ENCODE measurements at places on chromosomes 5 and 9.

- DNase-seq = no peak
Measured at GRCh38 chr5:180067986-180068385, 3.6 kb downstream of the RNF130 start.

DNA sequence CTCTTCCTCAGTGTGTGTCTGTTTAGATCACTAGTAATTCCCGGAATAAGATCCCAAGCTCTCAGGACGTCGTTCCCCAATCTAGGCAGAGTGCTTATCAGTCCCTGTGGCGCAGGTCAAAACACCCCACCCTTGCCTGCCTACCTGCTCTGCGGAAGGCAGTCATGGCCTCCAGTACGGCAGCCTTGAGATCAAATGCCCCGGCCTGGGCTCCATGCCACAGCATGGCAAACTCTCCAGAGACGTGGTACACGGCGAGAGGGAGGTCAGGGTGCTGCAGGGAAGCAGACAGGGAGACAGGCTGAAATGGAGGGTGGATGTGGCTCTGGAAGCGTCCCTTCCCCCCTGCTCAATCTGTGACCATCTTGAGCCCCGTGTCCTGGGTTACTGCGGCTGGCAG lies 12.0 kb upstream of the HDHD3 start:
- DNase-seq = no peak

- no peak for DNase-seq
Measured at GRCh38 chr9:96033896-96034295, 158.4 kb downstream of the ERCC6L2 start.

- DNase-seq = no peak
Measured at GRCh38 chr9:91417602-91418214, 5.9 kb downstream of the NFIL3 start.

GRCh38 chr9:137694962-137695875 lies 76.4 kb downstream of the EHMT1 start:
- DNase-seq = no peak

DNA sequence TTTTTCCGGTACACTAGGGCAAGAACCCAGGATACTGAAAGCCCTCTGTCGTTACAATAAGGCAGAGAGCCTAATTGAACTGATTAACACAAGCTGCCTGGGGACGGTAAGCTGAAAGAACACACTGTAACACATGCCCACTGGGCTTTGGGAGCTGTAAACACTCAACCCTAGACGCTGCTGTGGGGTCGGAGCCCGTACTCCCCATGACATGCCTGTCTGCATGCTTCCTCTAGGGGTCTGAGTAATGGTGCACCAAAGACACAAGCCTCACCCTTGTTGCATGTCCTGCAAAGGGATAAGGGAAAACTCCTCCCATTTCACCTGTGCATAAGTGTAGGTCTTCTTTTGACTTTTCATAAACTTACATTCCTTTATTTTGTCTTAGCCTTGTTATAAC lies 194.0 kb downstream of the FBXL7 start:
- DNase-seq = no peak

DNA sequence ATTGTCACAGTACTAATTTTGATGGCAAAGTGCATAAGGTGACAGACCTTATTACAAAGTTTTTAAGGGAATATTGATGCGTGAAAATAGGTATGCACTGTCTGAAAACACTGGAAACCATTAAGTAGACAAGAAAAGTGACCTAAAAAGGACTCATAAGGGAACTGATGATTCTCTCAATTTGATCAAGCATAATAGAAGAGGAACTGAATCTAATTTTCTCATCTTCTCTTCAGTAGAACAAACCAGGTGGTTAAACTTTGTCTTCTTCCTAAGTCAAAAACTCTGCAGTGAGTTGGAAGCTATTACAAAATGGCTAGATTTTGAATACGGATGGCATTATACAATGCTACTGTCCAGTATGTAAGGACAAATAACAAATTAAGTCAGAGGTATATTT lies 53.4 kb downstream of the RNF145 start:
- DNase-seq = no peak

GRCh38 chr5:132770476-132771159 lies 6.4 kb downstream of the SEPTIN8 start:
- DNase-seq = no peak

- no peak for DNase-seq
Measured at GRCh38 chr9:38435521-38435920, 11.3 kb upstream of the IGFBPL1 start.

GRCh38 chr5:109410389-109411148 lies 795 bp upstream of the PJA2 start:
- peak; percentile 44 for DNase-seq

DNA sequence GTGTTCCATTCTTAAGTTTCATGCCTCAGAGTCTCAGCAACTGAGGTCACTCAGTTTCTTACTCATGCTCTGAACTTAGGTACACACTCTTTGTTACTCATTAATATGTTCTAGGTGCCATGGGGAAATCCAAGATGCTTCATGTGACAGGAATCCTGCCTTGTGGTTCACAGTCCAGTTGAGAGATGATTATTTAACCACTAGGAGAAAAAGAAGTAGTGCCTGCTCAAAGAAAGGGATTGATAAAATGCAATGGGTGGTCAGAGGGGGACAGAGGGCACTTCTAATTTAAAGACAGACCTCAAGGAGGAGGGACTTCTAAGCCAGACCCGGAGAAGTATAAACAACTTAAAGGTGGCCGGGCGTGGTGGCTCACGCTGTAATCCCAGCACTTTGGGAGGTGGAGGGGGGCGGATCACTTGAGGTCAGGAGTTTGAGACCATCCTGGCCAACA lies 69.0 kb downstream of the UGCG start:
- DNase-seq = peak; percentile 68

DNA sequence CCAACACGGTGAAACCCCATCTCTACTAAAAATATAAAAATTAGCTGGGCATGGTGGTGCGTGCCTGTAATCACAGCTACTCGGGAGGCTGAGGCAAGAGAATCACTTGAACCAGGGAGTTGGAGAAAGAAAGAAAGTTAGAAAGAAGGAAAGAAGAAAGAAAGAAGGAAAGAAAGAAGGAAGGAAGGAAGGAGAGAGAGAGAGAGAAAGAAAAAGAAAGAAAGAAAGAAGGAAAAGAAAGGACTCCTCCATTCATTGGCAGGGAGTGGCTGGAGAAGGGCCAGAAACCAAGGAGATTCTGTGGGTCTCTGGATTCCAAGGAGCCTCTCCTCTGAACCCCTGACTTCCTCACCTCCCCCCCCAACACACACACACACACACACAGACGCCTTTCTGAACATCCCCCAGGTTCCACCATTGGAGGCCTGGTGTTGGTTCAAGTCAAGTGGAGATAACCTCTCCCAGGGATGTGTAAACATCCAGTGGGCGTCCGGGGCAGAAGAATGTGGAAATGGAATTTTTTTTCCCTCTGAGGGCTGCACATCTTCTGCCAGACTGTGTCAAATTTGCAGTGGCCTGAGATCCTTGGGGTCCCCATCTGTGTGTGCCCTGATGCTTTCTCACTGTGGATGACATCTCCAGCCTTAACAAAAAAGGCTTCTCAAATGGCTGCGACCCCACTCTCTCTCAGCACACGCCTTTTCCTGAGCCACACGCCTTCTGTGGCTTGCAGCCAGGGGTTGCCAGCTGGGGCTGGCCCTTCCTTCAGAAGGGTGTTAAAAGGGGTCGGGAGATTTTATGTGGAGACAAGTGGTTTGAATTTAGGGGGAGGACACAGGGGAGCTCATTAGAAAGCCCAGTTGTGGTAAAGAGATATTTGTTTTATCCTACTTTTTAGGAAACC lies 109.3 kb upstream of the HAND1 start:
- DNase-seq = no peak

- no peak for DNase-seq
Measured at GRCh38 chr5:137564398-137564961, 65.4 kb upstream of the SPOCK1 start.

GRCh38 chr5:26802944-26803343 lies 235.4 kb downstream of the CDH9 start:
- DNase-seq = no peak

DNA sequence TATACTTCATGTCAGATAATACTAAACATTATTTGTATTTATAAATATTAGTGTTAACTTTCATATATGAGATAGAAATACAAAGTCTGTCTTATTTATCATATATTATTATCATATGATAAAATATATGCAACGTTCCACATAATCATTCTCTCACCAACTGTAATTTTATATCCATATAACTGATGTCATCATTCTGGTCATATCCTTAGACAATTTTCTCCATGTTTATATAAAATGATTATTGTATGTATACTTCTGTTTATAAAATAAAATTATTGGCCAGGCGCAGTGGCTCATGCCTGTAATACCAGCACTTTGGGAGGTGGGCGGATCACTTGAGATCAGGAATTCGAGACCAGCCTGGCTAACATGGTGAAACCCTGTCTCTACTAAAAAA lies 2007.1 kb downstream of the EFNA5 start:
- no peak for DNase-seq

- no peak for DNase-seq
Measured at GRCh38 chr5:39148983-39149534, 70.3 kb downstream of the FYB1 start.

DNA sequence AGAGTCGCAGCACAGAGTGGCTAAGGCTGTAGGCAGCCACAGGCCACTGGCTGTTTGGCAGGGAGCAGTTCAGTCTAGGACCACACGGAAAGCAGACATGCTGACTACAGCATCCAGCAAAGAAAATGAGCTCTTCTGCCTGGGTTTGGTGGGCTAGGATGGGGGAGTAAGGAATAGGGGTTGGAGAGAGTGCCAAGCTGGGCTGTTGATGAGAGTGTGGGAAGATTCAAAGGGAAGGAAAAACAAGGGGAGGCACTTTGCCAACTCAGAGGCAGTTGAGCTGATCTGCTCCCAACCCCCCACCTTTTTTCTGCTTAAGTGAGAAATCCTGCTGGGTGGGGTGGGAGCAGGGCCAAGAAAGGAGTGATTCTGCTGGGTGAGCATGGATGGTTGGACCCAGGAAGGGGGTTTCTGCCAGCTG lies 35.9 kb downstream of the SVEP1 start:
- peak; percentile 23 for DNase-seq

DNA sequence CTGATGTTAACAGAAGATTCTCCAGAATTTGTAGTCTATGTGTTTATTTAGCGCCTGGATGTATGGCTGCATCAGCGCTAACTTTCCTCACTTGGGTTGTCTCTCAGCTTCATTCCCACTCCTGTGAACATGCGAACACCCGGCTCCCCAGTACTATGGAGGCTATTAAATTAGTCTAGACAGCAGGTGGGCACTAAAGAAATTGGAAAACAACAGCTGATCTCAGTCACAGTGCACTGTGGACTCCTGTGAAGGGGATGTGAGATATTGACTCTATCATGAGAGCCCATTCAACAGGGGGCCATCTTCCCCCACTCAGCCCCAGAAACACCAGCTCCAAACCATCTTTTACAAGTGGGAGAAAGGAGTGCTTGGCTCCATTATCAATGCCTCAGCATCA lies 471.0 kb downstream of the KDM4C start:
- no peak for DNase-seq

- DNase-seq = peak; percentile 76
Measured at GRCh38 chr9:28212979-28213378, 639.7 kb upstream of the C9orf72 start.

- DNase-seq = peak; percentile 64
Measured at GRCh38 chr5:37847978-37848425, 8.2 kb upstream of the GDNF start.

DNA sequence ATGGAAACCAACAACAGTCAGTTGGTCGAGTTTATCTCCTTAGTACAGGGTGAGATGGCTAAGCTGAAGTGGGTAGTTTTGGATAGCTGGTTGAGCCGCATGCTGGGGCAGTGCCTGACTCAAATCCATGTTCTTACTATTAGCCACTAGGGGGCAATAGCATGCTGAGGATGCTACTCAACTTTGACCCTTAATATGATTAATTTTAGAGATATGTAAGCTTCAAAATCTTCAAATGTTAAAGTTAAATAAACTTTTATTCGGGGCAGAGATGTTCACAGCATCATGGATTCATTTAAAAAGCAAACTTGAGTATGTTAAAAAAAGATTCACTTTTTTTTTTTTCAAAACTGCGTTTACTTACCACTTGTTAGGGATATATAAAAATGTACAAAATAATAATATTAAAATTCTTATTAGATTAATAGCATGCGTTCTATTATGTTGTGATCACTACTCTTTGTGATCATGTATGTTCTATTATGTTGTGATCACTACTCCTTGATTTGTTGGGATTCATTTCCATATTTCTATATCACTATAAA lies 57.0 kb downstream of the C9orf153 start:
- DNase-seq = peak; percentile 64

- no peak for DNase-seq
Measured at GRCh38 chr9:121120386-121120785, 45.6 kb downstream of the CNTRL start.

- no peak for DNase-seq
Measured at GRCh38 chr5:123107343-123108244, 18.6 kb downstream of the PRDM6 start.

DNA sequence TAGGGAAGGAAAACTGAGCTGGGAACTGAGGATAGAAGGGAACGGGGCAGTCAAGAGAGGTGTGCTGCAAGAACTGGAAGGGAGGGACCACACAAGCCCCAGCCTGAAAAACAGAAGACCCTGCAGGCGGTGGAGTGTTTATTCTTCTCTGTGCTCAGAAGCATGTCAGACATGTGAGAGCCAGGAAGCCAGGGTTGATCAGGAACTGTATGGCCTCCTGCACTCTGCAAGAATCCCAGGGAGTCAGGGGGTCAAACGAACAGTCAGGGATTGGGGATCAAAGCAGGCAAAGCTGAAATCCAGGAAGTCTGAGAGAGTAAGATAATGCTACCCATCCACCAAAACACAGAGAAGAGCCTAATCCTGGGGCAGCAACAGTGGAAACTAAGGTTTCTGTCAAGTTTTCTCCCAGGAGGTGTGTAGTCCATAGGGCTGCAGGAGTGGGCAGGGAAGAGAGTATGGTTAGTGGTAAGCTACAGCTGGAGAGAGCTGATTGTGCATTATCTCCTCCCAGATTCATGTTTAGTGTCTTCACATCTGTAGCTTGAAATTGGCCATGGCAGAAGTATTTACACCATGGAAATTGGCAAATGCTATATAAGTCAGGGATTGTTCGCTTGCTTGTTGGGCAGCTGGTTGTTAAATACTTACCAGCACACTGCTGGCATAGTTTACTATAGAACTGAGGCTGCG lies 115.4 kb upstream of the SLC44A1 start:
- DNase-seq = no peak

- DNase-seq = peak; percentile 72
Measured at GRCh38 chr5:132012371-132013005, 1.0 kb upstream of the ACSL6 start.

GRCh38 chr5:59152701-59153245 lies 569.9 kb downstream of the RAB3C start:
- DNase-seq = no peak

DNA sequence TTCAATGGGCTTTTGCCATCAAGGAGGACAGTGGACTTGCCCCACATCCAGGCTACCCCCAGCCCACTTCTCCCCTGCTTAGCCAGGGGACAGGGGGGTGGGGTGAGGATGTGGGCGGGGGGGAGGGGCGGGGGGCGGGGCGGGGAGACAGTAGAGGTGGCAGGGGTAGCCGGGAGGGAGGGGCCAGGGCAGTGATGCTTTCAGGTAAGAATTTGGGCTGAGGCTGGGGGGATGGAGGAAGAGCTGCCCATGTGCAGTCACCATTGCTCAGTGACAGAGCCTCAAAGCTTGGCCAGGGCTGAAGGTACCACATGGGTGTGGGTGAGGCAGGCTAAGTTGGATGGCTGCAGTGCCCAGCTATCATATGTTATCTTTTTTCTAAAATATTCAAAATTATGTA lies 40.7 kb upstream of the HNRNPA0 start:
- no peak for DNase-seq

GRCh38 chr5:78755822-78756429 lies 107.4 kb upstream of the LHFPL2 start:
- DNase-seq = no peak
